ENCODE measurements at places on chromosomes 2 and 18.

DNA sequence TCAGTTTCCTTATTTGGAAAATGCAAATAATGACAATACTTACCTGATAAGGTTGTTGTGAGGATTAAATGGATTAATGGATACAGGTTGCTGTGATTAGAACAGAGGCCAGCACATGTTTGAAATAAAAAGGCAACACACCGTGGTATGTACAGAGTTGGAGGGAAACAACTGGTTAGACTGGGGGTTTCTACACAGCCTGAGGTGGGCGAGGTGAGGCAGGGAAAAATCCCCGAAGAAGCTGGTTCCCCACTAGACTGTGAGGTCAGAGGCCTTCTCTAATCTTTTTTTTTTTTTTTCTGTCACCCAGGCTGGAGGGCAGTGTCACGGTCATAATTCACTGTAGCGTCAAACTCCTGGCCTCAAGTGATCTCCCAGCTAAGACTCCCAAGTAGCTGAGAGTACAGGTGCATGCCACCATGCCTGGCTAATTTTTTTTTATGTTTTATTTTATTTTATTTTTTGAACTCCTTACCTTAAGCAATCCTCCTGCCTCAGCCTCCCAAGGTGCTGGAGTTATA is 1.2 kb upstream of the E2F6 start:
- no peak for DNase-seq

DNA sequence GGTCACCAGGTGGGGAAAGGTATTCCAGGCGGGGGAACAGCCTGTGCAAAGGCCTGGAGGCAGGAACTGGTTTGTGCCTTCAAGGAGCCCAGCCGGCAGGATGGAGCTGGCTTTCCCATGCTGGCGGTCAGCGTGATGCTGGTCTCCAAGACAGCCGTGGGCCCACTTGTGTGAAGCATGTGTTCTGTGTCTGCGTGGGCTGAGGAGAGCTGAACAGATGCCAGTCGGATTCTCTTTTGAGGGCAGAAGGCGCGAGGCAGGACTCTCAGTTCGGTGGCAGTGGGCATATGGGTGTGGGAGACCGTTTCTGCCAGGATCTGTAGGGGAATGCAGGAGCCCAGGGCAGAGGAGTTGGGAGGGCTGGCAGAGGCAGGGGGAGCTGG is 191.6 kb downstream of the TWIST2 start:
- no peak for DNase-seq

- DNase-seq = no peak
Measured at GRCh38 chr2:113229795-113230194, 48.9 kb downstream of the PAX8 start.

DNA sequence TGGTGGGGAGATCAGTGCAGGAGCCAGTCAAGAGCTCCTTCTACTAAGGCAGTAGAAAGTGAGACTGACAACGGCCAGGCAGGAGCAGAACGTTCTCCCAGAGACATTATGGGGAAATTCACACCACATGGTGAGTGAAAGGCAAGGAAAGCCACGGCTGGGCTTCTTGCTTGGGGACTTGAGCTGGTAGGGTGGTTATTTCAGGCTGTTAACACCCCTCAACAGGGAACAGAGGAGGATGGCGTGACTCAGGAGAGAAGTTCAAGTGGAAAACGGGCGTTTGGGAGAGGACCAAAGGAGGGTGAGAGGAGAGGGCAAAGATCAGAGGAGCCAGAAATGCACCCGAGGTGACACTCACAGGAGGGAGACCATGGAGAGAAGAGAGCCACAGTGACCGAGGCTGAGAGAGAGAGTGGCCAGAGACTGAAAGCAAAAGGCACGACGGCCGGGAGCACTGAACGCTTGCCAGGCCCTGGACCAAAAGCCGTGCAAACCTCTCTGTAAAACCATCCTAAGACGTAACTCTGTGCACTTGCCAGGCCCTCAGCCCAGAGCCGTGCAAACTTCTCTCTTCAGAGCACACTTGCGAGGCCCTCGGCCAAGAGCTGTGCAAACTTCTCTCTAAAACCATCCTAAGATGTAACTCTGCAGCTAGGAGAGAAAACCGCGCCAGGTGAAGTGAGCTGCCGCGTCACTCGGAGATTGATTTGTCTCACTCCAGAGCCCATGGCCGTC is 7.7 kb downstream of the TPO start:
- DNase-seq = no peak

GRCh38 chr2:124662946-124663644 is 638.0 kb downstream of the CNTNAP5 start:
- no peak for DNase-seq

DNA sequence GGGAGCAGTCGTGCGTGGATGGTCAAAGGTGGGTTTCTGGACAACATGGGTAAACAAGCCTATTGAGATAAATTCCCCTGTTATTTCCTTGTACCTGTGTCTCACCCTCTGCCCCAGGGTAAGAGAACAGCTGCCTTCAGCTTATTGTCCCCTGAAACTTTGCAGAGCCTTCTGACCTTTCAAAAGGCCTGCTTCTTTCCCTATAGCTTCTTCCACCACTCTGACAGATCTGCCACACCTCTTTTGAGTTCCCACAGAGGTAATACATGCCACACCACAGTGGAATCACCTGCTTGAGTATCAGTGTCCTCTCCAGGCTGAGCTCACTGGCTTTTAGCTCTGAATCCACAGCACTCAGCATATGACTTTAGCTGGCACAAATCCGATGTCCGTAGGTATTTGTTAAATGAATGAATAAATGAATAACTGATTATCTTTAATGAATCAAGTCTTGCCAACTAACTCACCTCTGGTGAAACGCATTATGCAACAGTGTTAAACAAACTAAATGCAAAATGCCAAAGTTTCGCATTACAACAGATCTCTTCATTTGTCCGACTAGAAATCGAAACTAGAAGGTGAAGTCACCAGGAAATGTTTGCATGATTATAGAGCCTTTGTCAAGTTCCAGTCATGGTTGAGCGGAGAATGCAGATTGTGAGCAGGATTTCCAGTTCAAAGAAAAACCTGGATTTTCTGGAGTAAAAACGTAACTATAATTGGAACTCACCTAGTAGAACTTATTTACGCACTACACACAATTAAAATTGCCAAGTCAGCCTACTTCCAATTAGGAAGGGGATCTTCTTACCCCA is 16.4 kb downstream of the DYNAP start:
- peak; percentile 7 for DNase-seq

GRCh38 chr2:119826370-119826961 is 66.7 kb downstream of the PTPN4 start:
- DNase-seq = peak; percentile 39

GRCh38 chr2:25720575-25720974 is 47.2 kb upstream of the DTNB start:
- DNase-seq = no peak
